H1 (cell line): ENCODE measurements at places on chromosomes 5 and 9. TPM values are rescaled to one million over a fixed set of nuclear protein-coding genes. Genes with fewer than 3 reads are reported as not detected.

GRCh38 chr9:98006127-98006796, 23.1 kb downstream of the ANP32B start:
- DNase-seq = no peak
- no peaks in the 10 kb centered on the region for H3K4me1 ChIP-seq
- no peak overlapping the region for H3K27ac ChIP-seq

The CDH9 gene
- total RNA-seq = 0.54 and 0.73 TPM in 2 replicates

DNA sequence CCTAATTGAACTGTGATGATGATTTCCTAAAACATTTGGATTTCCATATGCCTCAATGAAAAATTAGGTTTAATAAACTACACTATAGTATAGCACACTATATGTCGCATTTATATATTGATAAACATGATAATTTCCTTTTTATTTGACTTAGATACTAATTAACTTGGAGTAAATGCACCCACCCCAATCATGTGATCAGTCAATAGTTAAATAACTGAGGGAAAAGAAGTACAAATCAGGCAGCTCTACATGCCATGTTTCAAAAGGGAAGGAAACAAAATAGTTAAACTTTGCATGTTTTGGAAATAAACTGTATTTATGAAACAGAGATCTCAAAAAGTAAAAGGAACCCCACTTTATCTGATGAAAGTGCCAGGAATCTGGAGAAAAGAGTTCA, 18.0 kb upstream of the GNE start:
- H3K36me3 ChIP-seq = no peaks in the 10 kb centered on the region
- no peak for DNase-seq
- no peaks in the 10 kb centered on the region for H3K4me1 ChIP-seq

- H3K4me1 ChIP-seq = no peaks in the 10 kb centered on the region; the same call in 1 of the 2 replicates
- H3K27ac ChIP-seq = no peak overlapping the region
- no peaks in the 10 kb centered on the region for H3K27me3 ChIP-seq
- H3K36me3 ChIP-seq = no peaks in the 10 kb centered on the region
Observed at GRCh38 chr9:131080589-131080988, 15.7 kb upstream of the AIF1L start.

DNA sequence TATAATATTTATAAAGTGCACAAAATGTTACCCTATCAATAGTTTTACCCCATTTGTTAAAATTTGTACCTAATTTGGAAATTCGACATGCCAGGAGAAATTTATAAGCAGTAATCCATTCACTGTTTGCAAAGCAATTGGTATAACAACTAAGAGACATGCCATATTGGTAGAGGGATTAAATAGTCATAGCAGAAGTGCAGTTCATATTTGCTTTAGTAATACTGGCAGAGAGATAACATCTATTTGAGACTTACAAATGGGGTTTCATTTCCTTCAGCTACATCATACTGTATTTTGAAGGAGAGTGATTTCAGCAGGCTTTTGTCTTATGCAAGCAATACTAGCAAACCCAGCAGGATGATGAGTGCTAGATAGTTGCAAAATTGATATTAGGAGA, 610.4 kb upstream of the CDH10 start:
- no peaks in the 10 kb centered on the region for H3K36me3 ChIP-seq
- no peaks in the 10 kb centered on the region for H3K27me3 ChIP-seq
- no peak overlapping the region for H3K4me3 ChIP-seq
- no peak for DNase-seq

DNA sequence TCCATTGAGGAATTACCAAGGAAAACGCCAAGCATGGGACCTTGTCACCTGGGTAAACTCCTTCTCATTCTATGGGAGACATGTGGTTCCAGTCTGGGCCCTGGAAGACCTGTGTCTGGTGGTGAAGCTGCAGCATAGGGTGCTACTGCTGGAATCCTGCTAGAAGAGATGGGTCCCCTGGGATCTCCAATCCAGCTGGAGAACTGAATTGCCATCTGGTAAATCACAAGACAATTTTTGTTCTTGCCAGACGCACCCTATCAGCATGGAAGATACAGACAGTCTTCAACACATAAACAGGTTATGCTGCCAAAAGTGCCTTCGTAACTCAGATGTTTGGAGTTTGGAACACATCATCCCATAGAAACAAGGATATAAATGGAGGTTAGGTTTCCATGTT, 424.0 kb upstream of the BRINP1 start:
- no peak for DNase-seq
- H3K4me3 ChIP-seq = no peak overlapping the region
- H3K27me3 ChIP-seq = no peaks in the 10 kb centered on the region
- no peak overlapping the region for H3K27ac ChIP-seq

DNA sequence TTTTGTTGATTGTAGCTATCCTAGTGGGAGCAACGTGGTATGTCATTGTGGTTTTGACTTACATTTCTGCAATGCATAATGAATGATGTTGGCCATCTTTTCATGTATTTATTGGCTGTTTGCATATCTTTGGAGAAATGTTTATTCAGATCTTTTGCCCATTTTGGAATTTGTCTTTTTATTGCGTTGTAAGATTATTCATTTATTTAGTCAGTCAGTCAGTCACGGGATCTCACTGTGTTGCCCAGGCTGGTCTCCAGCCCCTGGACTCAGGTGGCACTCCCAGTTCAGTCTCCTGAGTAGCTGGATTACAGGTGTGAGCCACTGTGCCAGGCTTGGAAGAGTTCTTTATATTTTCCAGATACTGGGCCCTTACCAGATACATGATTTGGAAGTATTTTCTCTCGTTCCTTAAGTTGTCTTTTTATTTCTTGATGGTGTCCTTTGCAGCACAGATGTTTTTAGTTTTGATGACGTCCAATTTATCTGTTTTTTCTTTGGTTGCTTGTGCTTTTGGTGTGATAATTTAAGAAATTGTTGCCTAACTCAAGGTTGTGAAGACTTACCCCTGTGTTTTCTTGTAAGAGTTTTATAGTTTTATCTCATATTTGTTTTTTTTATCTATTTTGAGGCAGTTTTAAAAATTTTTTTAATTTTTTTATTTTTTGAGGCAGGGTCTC, 67.1 kb downstream of the EHMT1 start:
- H3K36me3 ChIP-seq = no peaks in the 10 kb centered on the region
- peaks cover 12% of the 10 kb centered on the region for H3K4me1 ChIP-seq
- DNase-seq = no peak
- no peak overlapping the region for H3K27ac ChIP-seq
- H3K27me3 ChIP-seq = no peaks in the 10 kb centered on the region

DNA sequence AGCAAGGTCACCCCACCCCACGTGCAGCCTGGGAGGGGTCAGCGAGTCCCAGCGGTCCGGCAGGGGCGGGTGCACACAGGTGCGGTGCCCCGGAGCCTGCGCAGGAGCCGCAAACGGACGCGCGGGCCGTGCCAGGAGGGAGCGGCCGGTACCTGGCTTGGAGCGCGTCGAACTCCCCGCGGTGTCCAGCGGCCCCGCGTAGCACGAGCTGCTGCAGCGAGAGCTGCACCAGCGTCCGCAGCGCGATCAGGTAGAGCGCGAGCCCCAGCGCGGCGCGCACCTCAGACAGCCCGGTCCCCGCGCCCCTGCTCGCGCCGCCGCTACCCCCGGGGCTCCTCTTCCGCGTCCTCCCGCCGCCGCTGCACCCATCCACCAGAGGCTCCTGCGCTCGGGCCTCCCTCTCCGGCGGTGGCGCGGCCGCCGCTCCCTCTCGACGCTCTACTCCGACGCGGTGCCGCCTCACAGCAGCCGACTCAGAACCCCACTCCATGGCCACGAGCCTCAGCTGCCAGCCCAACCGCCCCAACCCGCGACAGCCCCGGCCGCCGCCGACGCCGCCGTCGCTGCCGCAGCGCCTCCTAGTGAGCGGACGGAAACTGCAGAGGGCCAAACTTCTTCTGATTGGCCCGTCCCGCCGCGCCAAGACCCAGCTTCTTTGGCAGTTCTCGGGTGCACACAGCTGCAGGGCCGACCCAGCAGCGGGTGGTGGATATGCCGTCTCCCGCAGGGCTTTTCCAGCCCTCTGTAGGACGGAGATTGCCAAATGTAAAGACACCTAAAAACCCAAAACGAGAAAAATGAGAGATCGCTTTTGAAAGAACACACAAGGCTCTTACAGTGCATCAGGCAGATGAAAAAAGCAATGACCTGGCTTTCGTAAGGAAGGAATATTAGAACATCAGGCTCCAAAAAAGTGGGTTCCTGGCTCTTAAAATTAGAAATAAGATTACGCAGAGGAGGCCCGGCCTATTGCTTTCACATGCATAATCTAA, at the start of gene ERMP1:
Gene ERMP1, minus strand, starts transcription at position 580 of the 992 bp plus-strand sequence. Its CDS starts 90 bp downstream, at position 490.
- DNase-seq = peak; percentile 51
- H3K27ac ChIP-seq = no peak within 1 kb of the TSS; the same call in 1 of the 2 replicates
- H3K4me3 ChIP-seq = peak within 1 kb of the TSS; percentile 79

- H3K27me3 ChIP-seq = no peaks in the 10 kb centered on the region
- no peak overlapping the region for H3K27ac ChIP-seq
- no peaks in the 10 kb centered on the region for H3K4me1 ChIP-seq
- no peak overlapping the region for H3K4me3 ChIP-seq
Observed at GRCh38 chr5:53446908-53447307, 33.5 kb upstream of the FST start.

- no peak for DNase-seq
- H3K36me3 ChIP-seq = 0 out of 2 replicates have a peak, but pooled peaks cover 3% of the 10 kb centered on the region
- H3K4me3 ChIP-seq = no peak overlapping the region
- H3K4me1 ChIP-seq = peaks cover 12% of the 10 kb centered on the region; the same call in 1 of the 2 replicates
Observed at GRCh38 chr9:27338527-27338903, 41.6 kb upstream of the EQTN start.

DNA sequence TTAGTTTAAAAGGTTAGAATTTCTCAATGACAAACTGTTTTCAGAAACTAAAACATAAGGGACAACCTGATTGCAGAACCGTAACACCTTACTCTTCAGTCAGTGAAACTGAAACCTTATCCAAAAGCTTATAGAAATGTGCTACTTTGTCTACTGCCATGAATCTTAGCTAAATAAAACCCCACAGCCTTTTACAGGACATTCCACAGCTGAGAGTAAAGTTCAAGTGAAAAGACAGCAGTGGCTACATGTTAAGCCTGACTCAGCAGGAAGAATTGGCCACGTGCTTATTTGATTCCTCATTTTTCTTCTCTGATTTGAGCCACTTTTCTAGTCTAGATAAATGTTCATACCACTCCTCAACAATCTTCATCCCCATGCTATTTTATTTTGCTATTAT, 278.7 kb upstream of the ISL1 start:
- H3K36me3 ChIP-seq = no peaks in the 10 kb centered on the region
- no peak overlapping the region for H3K27ac ChIP-seq
- no peak overlapping the region for H3K4me3 ChIP-seq
- no peaks in the 10 kb centered on the region for H3K4me1 ChIP-seq
- DNase-seq = no peak

DNA sequence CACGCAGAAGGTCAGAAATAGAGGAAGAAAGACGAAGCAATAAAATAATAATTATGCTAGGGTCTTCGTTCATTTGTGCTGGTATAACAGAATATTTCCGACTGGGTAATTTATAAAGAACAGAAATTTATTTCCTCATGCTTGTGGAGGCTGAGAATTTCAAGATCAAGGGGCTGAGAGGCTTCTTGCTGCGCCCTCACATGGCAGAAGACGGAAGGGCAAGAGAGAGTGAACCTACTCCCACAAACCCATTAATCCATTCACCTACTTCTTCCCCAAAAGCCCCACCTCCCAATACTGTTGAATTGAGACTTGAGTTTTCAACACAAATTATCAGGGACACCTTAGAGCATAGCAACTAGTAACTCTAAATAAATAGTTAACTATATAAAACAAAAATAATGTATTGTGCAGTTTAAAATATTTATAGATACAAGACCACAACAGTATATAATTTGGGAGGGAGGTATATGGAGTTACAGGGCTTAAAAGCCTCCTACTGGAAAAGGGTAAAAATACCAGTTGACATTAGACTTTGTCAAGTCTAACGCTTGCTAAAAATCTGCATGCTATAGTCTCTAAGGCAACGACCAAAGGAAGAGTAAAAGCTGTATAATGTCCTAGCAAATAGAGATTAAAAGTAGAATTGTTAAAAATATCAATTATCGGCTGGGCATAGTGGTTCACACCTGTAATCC, 40.3 kb upstream of the NAA35 start:
- H3K36me3 ChIP-seq = no peaks in the 10 kb centered on the region
- DNase-seq = peak; percentile 10
- no peak overlapping the region for H3K4me3 ChIP-seq
- H3K27ac ChIP-seq = no peak overlapping the region
- H3K4me1 ChIP-seq = no peaks in the 10 kb centered on the region

DNA sequence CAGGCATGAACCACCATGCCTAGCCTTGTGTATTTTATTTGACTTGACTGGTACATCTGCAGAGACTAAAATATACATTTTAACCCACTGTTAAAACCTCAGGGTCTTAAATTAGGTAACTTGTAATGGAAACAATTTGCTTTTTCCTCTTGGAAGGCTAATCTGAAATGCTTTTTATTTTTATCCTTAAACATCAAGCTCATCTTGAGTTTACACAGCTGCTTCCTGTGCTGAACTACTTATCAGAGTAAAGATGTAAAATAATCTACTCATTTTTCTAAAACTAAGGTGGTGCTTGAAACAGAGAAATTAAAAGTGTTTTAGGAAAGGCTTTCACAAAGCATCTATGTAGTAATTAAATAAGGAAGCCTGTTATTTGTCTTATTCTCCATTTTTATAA, 144.1 kb downstream of the ENTREP1 start:
- H3K36me3 ChIP-seq = no peaks in the 10 kb centered on the region
- H3K4me3 ChIP-seq = no peak overlapping the region
- no peaks in the 10 kb centered on the region for H3K4me1 ChIP-seq
- H3K27ac ChIP-seq = no peak overlapping the region

The FAT2 gene
- 0.29 and 0.30 TPM in 2 replicates for total RNA-seq

GRCh38 chr9:110078604-110079003, 129.4 kb downstream of the C9orf152 start:
- H3K4me3 ChIP-seq = no peak overlapping the region
- H3K4me1 ChIP-seq = no peaks in the 10 kb centered on the region
- H3K36me3 ChIP-seq = no peaks in the 10 kb centered on the region
- H3K27ac ChIP-seq = no peak overlapping the region
- H3K27me3 ChIP-seq = no peaks in the 10 kb centered on the region

DNA sequence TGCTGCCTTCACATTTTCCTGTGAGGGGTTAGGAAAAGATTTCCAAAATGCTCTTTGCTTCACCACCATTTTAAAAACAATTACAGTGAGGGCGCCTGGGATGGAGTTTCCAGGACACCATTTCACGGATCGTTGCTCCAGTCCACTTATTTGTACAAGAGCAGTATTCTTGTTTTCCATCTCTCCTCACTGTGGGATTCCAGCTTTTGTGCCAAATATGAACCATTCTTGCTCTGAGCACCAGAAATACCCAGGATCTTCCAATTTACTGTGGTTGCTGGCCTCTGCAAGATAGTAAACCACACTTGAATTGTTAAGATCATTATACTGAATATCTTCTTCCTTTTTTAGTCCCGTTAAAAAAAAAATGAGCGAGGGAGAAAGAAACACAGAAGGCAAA, 899.5 kb downstream of the TLE1 start:
- H3K4me3 ChIP-seq = no peak overlapping the region
- H3K27ac ChIP-seq = no peak overlapping the region
- H3K36me3 ChIP-seq = no peaks in the 10 kb centered on the region
- DNase-seq = no peak
